ENCODE measurements at places on chromosomes 12 and 14.

- peak; percentile 67 for DNase-seq
Measured at GRCh38 chr14:20327005-20327869, 5.8 kb downstream of the CCNB1IP1 start.

GRCh38 chr14:91218014-91218413, 26.5 kb downstream of the GPR68 start:
- DNase-seq = no peak

DNA sequence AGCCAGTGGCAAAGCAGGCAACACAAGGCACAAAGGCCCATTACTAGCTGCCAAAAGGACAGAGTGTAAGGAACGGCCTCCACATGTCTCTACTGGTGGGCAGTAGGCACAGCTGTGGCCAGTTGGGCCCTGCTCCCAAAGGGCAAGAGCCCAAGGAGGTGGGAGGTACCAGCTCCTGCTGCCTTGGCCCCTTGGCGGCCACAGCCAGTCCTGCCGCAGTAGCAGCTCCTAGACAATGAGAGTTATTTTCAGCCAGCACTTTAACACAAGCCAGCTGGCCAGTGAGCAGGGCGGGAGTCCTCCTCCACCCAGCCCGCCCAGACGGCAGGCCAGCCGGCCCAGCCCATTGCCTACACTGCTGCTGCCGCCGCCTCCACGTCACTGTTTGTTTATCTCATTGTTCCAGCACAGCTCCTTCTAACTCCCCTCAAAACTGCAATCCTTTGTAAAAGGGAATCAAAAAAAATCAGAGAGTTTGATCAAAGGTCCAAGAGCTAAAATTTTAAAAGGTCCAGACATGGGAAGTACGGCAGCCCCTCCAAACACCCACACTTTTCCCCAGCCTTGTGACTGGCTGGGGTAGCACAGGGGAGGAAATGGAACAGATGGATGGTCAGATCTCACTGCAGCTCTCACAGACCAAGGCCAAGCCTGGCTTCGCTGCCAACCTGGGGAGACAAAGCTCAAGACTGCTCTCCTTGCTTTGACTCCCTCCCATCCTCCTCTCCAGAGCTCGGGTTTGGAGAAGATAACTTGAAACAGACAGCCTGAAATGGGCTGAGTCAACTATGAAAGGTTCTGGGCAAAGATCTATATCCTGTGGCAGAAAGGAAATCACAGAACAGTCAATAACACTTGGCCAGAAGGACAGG, 33.5 kb downstream of the FMNL3 start:
- DNase-seq = peak; percentile 93

- DNase-seq = peak; percentile 66
Measured at GRCh38 chr14:60647081-60647836, 2.0 kb downstream of the SIX1 start.

- peak; percentile 6 for DNase-seq
Measured at GRCh38 chr12:45409966-45410365, 194.1 kb downstream of the ANO6 start.

- peak; percentile 46 for DNase-seq
Measured at GRCh38 chr14:100076133-100076532, 10.9 kb downstream of the EVL start.

Measured in HCEC 1CT (cell line).